ENCODE measurements at places on chromosomes 5 and 9.
A peak's percentile ranks its signal among the peaks of the same experiment; 100 is the strongest.

GRCh38 chr9:117145811-117146490 is 268.9 kb downstream of the ASTN2 start:
- DNase-seq = no peak

DNA sequence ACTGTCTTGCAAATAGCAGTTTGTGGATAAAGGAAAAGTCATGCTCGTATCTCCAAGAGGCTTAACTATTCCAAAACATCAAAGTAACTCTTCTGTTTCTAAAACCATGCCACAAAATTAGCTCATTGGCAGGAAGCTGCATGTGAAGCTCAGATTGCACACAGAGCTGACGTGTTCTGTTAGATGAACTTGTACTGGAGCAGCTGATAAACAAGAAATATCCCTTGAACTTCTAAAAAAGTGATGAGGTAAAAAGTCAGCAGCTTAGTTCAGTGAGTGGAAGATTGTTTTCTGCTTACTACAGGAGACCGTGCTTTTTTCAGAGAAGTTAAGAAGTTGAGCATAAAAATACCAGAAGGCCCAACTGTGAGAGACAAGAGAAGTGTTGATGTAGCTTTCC is 113.2 kb downstream of the SLC12A2 start:
- peak; percentile 22 for DNase-seq

DNA sequence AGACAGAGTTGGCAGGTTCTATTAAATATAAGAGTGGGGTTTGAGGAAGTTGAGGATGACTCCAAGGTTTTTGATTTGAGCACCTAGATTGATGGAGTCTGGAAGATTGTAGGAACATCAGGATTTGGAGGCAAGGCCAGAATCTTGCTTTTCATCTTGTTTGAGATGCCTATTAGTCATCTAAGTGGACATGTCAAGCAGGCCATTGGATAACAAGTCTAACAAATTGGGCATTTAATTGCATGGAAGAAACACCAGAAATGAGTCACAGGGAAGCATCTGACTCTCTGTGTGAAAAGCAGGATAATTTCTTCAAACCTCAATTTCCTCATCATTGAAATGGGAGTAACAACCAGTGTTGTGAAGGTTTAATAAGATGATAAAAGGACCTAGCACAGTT is 53.3 kb upstream of the ARL15 start:
- DNase-seq = peak; percentile 44

GRCh38 chr9:17031546-17031945 is 103.3 kb upstream of the CNTLN start:
- no peak for DNase-seq

GRCh38 chr5:89534331-89534730 is 651.3 kb upstream of the MEF2C start:
- peak; percentile 53 for DNase-seq

- peak; percentile 97 for DNase-seq
Observed at GRCh38 chr5:113427871-113428574, 6.8 kb downstream of the TSSK1B start.

- DNase-seq = no peak
Observed at GRCh38 chr5:77224672-77225355, 14.3 kb downstream of the PDE8B start.

DNA sequence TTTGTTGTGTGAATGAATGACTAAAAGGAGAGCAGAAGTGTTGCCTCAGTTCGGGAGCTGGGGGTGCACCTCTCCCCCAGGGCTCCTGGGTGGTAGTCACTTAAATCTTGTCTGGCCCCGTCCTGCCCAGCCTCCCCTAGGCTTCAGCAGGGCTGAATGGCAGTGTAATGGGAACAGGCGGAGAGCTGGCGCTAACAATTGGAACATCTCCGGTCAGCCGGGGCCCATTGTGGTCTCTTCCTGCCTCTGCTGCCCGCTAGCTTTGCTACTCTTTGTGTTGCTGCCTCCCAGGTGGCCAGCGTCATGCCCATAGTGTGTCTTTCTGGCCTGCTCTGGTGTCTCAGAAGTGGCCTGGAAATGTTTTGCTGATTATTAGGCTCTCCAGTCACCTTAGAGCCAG is 62.3 kb downstream of the RGS3 start:
- no peak for DNase-seq

DNA sequence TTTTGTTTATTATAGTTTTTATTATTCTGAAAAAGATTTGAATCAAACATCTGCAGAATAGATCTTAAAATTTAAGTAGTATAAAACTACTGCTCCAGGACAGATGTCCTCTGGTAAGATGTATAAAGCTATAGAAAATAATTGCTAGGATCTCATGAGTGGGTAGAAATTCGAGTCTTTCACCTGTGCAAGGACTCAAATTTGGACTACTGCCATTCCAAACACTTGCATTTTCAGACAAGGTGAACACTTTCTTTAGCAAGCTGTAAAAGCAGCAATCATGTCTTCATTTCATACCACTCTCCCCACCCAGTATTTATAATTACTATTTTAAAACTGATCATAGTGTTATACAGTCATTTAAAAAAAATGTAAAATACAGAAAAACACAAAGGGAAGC is 20.7 kb downstream of the SKP2 start:
- no peak for DNase-seq

DNA sequence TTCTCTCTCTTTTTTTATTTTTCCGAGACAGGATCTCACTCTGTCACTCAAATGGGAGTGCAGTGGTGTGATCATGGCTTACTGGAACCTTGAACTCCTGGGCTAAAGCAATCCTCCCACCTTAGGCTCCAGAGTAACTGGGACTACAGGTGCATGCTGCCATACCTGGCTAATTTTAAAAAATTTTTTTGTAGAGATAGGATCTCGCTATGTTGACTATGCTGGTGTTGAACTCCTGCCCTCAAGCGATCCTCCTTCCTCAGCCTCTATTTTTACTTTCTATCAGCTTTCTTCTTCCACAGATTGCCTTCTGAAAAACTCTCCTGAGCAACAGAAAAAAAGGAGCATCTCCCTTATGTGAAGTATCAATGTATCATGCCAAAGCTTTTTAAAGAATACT is 14.1 kb upstream of the ERBIN start:
- DNase-seq = no peak

GRCh38 chr9:91920630-91921350 is 29.2 kb downstream of the ROR2 start:
- no peak for DNase-seq

DNA sequence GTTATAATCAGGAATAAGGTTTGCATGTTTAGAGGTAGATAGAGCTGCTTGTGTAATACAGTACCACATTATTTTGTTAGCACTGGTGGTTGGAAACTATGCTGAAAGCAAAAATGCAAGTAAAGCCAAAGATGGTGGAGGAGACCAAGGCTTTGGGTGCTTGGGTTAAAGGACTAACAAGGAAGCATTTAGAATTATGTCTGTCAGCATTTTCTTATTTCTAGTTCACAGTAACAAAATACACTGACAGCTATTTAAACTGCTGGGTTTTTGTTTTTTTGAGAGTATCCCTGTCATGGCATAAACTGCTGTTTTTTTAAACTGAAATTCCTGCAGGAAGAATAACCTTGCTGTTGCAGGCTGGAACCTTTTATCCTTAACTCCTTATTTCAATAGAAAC is 6.5 kb downstream of the HMGXB3 start:
- no peak for DNase-seq

GRCh38 chr5:13956471-13956870 is 12.0 kb upstream of the DNAH5 start:
- no peak for DNase-seq

- no peak for DNase-seq
Observed at GRCh38 chr5:114782869-114783268, 386.8 kb downstream of the TRIM36 start.

DNA sequence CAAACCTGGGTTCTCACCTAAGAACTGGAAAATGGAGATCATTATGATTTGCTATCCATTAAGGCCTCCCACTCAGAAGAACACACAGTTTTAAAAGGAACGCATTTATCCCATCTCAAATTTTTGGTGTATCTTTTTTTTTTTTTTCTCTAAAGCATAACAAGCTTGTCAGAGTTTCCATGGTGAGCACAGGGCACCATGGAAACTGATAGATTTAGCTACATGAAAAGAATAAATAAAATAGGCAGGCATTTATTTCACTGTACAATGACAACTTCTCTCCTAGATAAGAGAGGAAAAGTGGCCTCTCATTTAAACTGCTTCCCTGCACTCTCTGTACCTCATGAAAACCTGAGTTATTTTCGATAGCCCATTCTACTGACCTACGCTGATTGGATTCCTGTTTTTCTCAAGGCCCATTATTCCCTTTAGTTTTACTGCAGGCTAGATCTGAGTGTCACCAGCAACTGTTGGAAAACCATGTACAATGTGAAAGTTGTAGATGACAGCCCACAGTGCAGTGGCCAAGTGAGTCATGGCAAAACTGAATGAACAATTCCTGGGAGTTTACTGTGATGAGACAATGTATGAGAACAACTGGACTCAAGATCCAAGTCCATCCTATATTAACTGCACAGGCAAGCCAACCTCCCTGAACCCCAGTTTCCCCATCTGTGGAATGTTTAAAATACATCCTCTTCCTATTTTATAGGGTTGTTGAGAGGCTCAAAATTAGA is 4.3 kb upstream of the GDA start:
- DNase-seq = peak; percentile 38

DNA sequence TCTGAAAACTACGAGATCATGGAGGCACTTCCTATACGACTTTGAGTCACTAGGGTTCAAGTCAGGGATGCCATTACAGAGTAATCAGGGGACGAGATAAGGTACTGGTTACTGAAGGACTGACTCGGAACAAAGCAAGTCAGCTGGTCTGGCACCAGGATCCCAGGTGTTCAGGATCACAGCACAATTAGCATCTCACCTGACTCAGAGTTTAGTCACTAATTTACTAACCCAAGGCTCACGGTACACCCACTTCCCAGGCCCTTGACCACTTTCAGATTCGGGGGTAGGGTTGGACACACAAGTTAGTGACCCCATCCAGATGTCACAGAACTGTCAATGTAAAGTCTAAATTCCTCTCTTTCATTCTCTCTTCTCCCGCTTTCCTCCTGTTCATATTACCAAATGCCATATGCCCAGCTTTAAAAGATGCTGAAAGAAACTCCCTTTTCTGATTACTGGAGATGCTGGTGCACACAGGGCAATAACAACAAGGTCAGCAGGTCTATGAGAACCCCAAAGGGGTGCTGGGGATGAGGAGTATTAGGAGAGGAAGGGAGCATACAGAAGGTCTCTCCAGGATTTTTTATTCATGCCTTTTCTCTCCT is 657.8 kb downstream of the TLE1 start:
- DNase-seq = peak; percentile 86

DNA sequence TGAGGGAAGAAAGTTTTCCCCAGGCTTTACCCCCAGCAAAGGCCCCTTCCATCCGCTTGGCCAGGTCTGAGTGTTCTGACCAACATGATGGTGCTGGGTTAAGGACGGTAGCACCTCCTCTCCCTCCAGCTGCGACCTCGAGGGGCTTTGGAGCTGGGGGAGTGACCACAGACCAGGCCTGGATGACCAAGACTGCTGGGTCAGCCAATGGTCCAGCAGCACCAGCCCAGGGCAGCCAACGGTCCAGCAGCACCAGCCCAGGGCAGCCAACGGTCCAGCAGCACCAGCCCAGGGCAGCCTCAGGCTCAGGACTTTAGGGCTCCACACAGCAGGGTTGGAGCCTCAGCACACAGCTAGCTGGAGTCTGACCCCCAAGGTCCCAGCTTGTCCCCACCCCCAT is 57.2 kb upstream of the CNOT6 start:
- no peak for DNase-seq

- DNase-seq = peak; percentile 35
Observed at GRCh38 chr9:109150925-109151545, 16.0 kb downstream of the FRRS1L start.

DNA sequence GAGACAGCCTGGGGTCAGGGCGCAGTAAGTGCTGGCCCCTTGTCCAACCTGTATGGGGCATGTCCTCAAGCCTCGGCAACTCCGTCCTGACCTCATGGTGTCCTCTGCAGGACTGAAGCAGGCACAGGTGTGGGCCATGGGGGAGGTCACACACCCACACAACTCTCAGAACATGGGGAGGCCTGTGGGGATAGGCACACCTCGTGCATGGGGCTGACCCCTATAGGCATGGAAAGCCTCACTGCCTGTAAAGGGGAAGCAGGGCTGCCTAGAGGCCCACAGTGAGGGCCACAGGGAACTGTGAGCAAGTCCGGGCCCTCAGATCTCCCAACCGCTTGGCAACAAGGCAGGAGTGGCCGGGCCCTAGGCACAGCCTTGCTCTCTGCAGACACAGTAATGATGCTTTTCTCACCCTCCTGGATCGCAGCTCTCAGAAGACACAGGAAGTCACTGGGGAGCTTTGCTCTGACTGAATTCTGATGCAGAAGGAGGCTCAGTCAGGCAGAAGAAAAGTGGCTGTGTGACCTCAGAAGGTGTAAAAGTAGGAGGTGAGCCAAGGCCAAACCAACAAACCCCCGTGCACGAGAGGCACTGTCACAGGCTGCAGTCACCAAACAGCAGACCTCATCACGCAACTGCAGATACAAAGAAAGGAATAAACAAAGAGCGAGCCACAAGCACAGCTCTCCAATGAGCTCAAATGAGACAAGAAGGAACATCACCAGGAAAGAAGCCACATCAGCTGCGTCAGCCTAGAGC is 5.4 kb downstream of the IPPK start:
- DNase-seq = no peak

- no peak for DNase-seq
Observed at GRCh38 chr5:58677650-58678049, 94.8 kb downstream of the RAB3C start.

DNA sequence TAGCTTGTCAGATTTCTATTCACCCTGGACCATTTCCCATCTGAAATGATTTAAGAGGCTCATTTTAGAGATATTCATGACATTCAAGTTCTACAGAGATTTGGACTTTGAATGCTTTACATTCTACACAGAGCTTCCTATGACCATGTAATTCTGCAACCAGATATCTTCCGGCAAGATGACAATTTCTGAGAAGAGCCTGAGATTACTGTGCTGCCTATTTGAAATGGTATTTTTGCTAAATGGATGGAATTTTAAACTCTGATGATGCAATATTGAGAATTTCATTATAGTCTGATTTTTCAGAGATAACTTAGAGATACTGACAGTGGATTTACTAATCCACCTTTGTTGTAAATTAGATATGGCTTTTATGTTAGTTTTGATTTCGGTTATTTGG is 16.0 kb upstream of the ACOT12 start:
- no peak for DNase-seq

GRCh38 chr5:146633323-146633764 is 117.4 kb upstream of the GPR151 start:
- DNase-seq = no peak

DNA sequence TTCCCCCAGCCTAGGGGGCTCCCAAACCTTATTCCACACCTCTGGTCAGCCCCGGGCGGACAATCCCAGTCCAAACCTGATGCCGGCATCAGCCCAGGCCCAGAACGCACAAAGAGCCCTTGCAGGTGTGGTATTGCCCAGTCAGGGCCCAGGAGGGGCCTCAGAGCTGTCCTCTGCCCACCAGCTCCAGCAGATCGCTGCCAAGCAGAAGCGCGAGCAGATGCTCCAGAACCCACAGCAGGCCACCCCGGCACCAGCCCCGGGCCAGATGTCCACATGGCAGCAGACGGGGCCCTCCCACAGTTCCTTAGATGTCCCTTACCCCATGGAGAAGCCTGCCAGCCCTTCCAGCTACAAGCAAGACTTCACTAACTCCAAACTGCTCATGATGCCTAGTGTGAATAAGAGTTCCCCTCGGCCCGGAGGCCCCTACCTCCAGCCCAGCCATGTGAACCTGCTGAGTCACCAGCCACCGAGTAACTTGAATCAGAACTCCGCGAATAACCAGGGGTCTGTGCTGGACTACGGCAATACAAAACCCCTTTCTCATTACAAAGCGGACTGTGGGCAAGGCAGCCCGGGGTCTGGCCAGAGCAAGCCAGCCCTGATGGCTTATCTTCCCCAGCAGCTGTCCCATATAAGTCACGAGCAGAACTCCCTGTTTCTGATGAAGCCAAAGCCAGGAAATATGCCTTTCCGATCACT is 27.6 kb upstream of the LTC4S start:
- DNase-seq = no peak

GRCh38 chr9:113310538-113310937 is 7.4 kb upstream of the RNF183 start:
- DNase-seq = no peak
